ENCODE measurements at places on chromosomes 4 and X.

GRCh38 chr4:35175487-35175886 is 1068.8 kb downstream of the ARAP2 start:
- peak; percentile 43 for DNase-seq

DNA sequence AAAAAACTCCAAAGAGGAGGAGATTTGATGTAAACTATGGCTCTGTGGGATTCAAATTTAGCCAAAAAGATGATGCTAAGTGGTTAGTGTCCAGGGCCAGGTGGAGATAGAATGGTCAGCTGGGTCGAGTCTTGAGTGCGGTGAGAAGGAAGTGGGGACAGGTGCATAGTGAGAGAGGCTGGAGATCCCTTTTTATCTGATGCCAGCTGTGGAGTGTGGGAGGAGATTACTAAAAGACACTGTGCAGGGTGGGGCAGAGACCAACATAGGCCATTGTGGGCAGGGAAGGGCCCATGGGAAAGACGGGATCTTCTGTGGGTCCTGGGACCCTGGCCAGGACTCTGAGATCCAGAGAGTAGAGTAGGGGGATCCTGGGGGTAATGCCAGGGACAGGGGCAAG is 34.6 kb upstream of the LEF1 start:
- DNase-seq: no peak

- no peak for DNase-seq
Observed at GRCh38 chr4:92519727-92520126, 216.0 kb downstream of the GRID2 start.

GRCh38 chr4:156694413-156694812 is 277.2 kb downstream of the PDGFC start:
- DNase-seq: no peak

DNA sequence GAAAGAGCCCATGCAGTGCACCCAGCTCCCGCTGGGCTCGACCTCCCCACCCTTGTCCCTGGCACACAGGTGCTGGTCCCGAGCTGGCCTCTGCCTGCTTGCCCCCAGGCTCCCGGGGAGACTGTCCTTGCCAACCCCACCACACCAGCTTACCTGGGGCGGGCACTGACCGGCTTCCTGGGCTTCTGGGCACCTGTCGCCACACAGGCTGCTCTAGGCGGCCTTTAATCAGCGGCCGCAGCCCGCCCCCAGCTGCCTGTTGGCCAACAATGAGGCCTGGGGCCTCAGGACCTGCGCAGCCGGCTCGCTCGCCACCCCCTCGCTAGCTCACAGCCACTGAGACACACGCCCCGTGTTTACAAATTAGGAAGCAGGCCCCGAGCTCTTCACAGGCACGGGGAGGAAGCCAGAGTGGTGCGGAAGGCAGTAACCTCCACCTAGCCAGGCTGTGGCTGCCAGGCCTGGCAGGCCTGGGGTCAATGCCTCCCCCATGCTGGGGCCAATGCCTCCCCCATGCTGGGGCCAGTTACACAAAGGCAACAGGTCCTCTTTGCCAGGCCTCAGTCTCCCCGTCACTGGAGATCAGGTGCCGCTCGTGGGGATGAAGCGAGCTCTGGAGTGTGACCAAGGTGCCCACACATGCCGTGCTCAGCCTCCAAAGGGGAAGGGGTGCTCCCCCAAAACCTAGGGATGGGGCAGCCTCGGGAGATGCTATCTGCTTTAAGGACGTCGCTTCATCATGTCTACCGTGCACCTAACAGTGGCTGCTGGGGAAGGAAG is at the start of gene TREX2:
TREX2 (minus strand) TSS at position 201 of the 780 bp plus-strand sequence. CDS start 626 bp downstream, outside the sequence.
- no peak for DNase-seq
